ENCODE measurements at places on chromosomes 13 and 19.

GRCh38 chr13:26596458-26596857 is 39.0 kb downstream of the WASF3 start:
- no peak for DNase-seq

DNA sequence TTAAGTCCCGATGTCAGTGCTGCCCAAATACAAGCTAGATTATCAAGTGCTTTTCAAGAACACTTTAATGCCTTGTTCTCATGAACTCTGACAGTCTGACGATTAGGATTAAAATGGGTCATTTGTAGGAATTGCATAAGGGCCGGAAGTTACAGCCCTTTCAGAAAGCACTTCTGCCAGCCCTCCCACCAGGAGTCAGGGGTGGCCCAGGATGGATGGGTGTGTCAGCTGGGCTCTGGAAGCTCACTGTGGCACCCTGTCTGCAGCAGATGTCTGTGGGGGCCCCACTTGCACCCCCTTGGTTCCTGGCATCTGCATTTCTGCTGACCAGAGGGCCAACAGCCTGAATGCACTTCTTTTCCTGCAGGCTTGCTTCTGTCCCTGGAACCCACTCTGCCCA is 712.7 kb downstream of the UQCRFS1 start:
- DNase-seq, result no peak

- DNase-seq, result no peak
These were observed 41.2 kb downstream of the VAV1 start for GRCh38 chr19:6813659-6814058.

DNA sequence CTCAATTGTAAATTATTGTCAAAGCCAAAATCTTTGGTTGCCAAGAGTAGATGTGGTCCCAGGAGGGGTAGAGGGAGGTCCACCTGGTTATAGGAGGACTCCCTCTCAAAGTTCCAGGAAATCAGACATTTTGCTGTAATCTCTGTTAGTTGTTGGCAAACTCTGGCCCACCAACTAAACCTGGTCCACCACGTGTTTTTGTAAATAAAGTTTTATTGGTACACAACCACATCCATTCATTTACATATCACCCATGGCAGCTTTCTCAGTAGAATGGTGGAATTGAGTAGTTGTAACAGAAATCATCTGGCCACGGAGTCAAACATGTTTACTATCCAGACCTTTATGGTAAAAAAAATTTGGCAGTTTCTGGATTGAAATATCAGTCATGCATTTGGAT is 70.6 kb downstream of the ZNF557 start:
- no peak for DNase-seq

DNA sequence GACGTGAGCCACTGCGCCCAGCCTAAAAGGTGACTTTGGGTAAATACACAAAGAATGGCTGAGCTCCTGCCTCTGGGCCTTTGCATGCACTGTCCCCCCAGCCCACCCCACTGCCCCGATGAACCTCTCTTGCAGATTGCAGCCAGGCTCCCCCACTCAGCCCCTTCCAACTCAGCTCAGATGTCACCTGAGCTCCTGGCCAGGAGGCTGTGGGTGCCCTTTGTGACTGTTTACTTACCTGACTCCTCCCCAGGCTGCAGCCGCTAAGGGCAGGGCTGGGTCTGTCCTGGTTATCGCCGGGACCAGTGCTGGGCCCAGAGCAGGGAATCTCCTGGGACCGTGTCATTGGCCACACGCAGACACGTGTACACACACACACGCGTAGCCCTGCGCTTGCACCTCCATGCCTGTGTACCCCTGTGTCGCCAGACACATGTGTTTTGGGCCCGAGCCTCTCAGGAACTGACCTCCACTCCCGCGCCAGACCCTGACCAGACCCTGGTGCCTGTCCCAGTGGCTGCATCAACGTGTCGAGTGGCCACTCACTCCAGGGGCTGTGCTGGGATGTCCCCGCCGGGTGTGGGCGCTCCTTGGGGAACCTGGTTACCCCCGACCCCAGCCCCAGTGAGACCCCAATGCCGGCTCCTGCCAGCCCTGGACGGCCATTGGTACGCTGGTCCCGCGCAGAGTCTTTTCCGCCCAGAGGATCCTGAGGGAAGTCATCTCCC is 18.7 kb downstream of the EFNA2 start:
- no peak for DNase-seq

DNA sequence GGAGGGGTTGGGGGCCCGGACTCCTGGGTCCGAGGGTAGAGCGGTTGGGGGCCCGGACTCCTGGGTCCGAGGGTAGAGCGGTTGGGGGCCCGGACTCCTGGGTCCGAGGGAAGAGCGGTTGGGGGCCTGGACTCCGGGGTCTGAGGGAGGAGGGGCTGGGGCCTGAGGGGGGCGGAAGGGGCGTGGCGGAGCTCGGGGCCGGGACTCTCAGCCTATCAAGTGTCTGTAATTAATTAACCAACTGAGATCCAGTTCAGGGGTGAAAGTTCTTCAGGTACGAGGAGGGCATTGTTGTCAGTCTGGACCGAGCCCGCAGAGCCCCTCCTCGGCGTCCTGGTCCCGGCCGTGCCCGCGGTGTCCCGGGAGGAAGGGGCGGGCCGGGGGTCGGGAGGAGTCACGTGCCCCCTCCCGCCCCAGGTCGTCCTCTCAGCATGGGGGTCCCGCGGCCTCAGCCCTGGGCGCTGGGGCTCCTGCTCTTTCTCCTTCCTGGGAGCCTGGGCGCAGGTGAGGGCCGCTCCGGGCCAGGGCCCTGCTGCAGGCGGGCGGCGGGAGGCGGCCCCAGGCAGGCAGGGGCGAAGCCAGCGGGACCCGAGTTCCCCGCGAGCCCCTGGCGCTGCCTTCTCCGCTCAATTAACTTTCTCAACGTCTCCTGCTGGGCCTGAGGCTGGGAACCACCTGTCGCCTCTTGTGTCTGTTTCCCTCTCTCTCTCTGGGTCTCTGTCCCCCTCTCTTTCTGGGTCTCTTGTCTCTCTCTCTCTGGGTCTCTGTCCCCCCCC is 697 bp downstream of the FCGRT start:
- DNase-seq, result no peak

GRCh38 chr13:27065582-27065981 is 106.0 kb downstream of the USP12 start:
- DNase-seq, result no peak

- no peak for DNase-seq
These were observed 755.1 kb downstream of the PCDH9 start for GRCh38 chr13:66475061-66475460.

GRCh38 chr19:13629687-13630357 is 123.5 kb upstream of the CACNA1A start:
- DNase-seq, result no peak

GRCh38 chr13:49210114-49210513 is 10.0 kb upstream of the MLNR start:
- no peak for DNase-seq

- no peak for DNase-seq
These were observed 5.1 kb downstream of the MCF2L start for GRCh38 chr13:112974125-112974524.

GRCh38 chr13:91167706-91168385 is 179.6 kb upstream of the MIR17HG start:
- DNase-seq, result no peak

DNA sequence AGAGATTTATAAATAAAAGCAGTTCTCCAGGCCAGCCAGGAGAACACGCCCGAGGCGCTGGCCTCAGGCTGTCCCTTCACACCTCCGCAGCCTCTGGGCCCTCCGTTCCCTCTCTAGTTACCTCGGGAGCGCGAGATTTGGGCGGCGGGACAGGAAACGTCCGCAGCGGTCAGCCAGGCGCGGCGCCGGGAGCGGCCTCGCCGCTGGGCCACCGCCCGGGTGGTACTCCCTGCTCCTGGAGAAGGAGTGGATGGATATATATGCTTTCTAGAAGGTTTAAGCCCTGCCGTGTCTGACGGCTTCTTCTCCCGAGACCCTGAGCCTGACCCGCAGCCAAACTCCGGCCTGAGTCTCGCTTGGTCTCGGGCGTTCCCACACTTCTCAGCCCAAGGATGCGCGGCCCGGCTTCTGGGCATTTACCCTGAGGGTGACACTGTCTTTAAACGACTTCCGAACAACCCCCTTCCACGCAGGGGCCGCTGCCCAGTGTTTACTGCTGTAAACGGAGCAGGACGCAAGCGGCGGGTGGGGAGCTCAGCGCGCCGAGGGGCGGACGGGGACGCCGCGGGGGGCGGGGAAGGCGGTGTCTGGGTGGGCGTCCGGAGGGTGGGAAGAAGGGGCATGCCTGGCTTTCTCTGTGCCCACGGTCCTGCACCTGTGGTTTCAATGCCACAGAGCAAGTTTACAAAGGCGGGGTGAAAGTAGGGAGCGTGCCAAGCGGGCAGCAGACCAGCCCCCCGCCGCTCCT is 2.0 kb upstream of the ZIC2 start:
- no peak for DNase-seq

GRCh38 chr19:42249149-42249750 is 5.7 kb downstream of the ERF start:
- no peak for DNase-seq

DNA sequence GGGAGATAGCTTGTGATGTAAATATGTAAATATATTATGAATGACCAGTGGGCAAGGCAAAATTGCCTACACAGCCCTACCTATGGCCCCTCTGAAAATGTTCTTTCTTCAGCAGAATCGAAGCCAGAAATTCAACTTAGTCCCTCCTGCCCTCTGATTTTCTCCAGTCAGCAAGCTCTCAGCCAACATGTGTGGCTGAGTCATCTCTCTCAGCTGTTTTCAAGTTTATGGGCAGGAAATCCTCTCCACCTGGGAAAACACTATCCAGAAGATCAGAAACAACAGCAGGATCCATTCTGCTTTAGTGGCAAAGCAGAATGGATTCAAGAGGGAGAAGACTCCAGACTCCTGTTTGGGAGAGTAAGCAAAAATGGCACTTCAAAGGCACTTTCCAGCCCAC is 8.9 kb upstream of the ZNF527 start:
- DNase-seq, result no peak

GRCh38 chr19:28553005-28553404 is 659.9 kb downstream of the UQCRFS1 start:
- no peak for DNase-seq

- DNase-seq, result no peak
These were observed 12.2 kb upstream of the IFNL1 start for GRCh38 chr19:39284032-39284431.

- DNase-seq, result no peak
These were observed 23.5 kb downstream of the NFIC start for GRCh38 chr19:3389876-3390371.

DNA sequence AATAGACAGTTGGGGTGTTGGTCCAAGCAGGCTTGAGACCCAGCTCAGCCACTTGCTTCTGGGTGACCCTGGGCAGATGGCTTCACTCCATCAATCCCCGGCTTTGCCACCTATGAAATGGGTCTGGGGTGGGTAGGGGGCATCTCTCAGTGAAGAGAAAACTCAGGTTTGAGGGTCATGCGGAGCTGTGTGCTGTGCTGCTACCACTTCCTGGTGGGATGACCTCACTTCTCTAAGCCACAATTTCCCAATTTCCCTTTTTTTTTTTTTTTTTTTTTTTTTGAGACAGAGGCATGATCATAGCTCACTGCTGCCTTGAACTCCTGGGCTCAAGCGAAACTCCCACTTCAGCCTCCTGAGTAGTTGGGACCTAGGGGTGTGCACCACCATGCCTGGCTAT is 4.6 kb upstream of the PLAUR start:
- no peak for DNase-seq

GRCh38 chr19:45442778-45443461 is 19.2 kb upstream of the ERCC1 start:
- peak; percentile 71 for DNase-seq

DNA sequence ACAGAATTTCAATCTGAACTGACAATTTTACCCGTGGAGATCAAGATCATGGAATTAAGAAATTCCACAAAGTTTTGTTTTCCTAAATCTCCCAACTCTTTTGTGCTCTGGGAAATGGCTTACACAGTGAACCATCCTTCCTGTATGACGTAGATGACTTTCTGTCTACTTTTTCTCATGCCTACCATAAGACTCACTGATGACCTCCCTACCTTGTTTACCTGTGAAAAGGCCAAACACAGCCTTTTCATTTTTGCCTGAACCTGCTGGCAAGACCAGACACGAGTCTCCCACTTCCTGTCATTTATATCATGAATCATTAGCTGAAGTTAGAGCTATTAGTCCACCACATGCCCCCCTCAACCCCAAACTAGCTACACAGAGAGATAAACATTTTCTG is 4.6 kb upstream of the KBTBD6 start:
- DNase-seq, result no peak

DNA sequence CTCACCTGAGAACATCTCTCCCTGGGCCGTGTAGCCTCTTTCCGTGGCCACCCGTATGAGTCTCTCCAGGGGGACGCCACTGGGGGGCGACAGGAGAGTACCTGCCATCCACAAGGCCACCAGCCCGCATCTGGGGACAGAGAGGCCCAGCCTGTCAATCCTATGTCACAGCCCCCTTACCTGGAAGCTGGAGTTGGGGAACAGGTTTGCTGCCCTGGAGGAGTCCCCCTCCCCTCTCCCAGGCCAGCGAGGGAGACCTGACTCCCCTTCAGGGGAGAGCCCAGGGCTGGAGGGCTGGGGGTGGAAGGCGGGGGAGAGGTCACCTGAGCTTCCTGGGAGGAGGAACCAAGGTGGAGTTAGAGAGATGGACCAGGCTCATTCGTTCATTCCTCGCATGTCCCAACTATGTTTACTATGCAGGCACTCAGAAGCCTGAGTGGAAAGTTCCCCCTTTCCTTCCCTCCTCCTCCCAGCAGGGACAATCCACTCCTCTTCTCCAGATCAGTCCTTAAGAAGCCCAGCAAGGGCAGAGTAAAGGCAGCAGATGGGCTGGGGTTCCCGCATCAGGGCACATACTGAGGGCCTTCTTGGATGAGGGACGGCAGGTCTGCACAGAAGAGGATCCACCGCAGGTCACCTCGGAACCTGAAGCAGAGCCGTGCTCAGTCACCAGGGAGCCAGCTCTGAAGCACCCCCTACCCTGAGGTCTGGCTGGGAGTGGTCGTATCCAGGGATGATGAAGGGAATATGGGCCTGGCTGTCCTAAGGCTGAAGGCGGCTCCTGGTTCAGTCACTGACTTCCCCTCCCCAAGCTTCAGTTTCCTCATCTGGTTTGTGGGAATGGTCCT is 5.5 kb downstream of the ACTMAP start:
- DNase-seq, result no peak

- no peak for DNase-seq
These were observed 2.7 kb upstream of the RASA3 start for GRCh38 chr13:114134944-114135610.

DNA sequence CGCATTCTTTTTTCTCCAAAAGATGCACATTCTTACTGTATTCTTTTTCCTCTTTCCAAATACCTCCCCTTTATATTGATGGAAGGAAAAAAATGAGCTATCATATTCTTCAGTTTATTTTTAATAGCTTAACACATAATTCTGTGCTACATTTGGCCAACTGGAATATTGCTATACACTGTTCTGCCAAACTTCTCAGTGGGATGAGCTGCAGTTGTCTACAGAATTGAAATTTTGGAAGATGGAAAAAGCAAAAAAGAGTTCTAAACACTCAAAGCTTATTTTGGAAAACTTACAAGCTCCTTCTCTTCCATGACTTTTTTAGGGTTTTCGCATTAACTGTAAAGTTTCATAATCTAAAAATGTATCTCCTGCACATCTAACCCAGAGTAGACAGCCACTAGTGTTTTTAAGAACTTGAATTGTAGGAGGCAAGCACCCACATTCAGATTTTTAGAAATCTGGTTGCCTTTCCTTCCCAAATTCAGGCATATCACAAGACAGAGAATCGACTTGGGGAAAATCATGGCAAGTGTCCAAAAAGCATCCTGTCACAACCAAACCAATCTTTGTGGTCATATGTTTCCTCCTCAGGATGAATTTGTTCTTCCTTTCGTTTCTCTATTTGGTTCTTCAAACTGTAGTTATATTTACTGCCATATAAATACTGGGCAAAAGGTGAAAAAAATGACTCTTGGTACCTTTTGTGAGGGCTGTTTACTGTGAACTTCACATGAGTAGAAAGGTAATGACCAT is 111.4 kb upstream of the FRY start:
- DNase-seq, result no peak
